ENCODE measurements at places on chromosomes 3 and 15. TPM values are rescaled to one million over a fixed set of nuclear protein-coding genes. Genes with fewer than 3 reads are reported as not detected.

GPR62 gene
- total RNA-seq = 0.20 TPM

ASB14 gene
- total RNA-seq = not detected

KIF7 gene
- total RNA-seq = 8.8 TPM

GLDN gene
- 0.37 TPM for total RNA-seq

MYZAP gene
- total RNA-seq = under 0.01 TPM

ZNF860 gene
- 0.59 TPM for total RNA-seq

PTH1R gene
- 1.1 TPM for total RNA-seq
